ENCODE measurements at places on chromosomes 7 and 10.

GRCh38 chr10:5555881-5556280 lies 31.1 kb downstream of the CALML3 start:
- H3K27me3 ChIP-seq, result peaks cover 2% of the 10 kb centered on the region
- no peak overlapping the region for H3K4me3 ChIP-seq
- H3K36me3 ChIP-seq, result no peaks in the 10 kb centered on the region
- H3K27ac ChIP-seq, result no peak overlapping the region

- peaks cover 6% of the 10 kb centered on the region for H3K27me3 ChIP-seq
- DNase-seq, result no peak
- no peaks in the 10 kb centered on the region for H3K36me3 ChIP-seq
Observed at GRCh38 chr10:78783753-78784152, 285.0 kb upstream of the ZMIZ1 start.

DNA sequence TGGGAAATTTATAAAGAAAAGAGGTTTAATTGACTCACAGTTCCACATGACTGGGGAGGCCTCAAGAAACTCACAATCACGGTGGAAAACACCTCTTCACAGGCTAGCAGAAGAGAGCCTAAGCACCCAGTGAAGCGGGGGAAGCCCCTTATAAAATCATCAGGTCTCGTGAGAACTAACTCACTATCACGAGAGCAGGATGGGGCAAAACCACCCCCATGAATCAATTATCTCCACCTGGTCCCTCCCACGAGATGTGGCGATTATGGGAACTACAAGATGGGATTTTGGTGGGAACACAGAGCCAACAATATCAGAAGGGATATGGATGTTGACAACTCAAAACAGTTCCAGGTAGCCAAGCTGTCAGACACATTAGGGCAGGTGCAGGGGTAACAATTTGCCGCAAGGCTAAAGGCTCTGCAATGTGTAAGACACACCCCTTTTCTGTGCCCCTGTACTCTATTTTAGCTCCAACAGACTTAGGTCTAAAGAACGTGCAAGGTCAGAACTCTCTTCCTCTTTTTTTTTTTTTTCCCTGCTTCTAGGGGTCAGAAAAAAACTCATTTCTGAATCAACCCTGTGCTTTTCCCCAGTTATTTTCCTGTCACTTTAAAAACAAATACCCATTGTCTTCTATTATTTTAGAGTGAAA lies 30.7 kb upstream of the RBM20 start:
- no peaks in the 10 kb centered on the region for H3K27me3 ChIP-seq
- no peak overlapping the region for H3K4me3 ChIP-seq
- peak; percentile 68 for DNase-seq
- peaks cover 62% of the 10 kb centered on the region for H3K4me1 ChIP-seq

- no peak overlapping the region for H3K27ac ChIP-seq
- H3K4me3 ChIP-seq, result no peak overlapping the region
- H3K36me3 ChIP-seq, result no peaks in the 10 kb centered on the region
- no peak for DNase-seq
Observed at GRCh38 chr7:35380739-35381224, 126.9 kb upstream of the TBX20 start.

GRCh38 chr10:132536241-132536876 lies 1.2 kb upstream of the INPP5A start:
- H3K27ac ChIP-seq, result no peak overlapping the region
- peak overlapping the region; percentile 68 for H3K4me3 ChIP-seq
- peaks cover 2% of the 10 kb centered on the region for H3K36me3 ChIP-seq
- H3K27me3 ChIP-seq, result no peaks in the 10 kb centered on the region

- peaks cover 71% of the 10 kb centered on the region for H3K4me1 ChIP-seq
- peak overlapping the region; percentile 17 for H3K4me3 ChIP-seq
- DNase-seq, result no peak
- H3K36me3 ChIP-seq, result no peaks in the 10 kb centered on the region
Observed at GRCh38 chr10:110413903-110414547, 83.7 kb upstream of the DUSP5 start.

DNA sequence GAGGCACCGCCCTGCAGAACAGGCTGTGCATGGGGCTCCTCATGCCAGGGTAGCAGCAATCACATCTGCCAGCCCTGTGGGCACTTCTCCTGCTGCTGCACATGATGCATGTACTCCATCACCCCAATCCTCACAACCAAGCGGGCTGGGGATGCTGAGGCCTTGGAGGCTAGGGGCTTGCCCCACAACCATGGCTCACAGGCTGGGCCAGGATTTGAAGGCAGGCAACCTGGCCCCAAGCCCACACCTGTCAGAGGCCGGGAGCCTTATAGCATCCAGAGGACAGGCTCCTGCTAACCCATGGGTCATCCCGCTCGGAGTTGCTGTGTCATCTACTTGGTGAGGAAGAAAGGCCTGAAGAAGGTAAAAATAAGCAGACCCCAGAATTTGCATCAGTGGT lies 2.2 kb downstream of the POLM start:
- H3K4me1 ChIP-seq, result peaks cover 38% of the 10 kb centered on the region
- H3K27ac ChIP-seq, result no peak overlapping the region
- H3K4me3 ChIP-seq, result no peak overlapping the region
- H3K27me3 ChIP-seq, result no peaks in the 10 kb centered on the region
- no peak for DNase-seq
- H3K36me3 ChIP-seq, result peaks cover 43% of the 10 kb centered on the region

GRCh38 chr10:32959006-32959920 lies 1.2 kb upstream of the ITGB1 start:
- no peaks in the 10 kb centered on the region for H3K36me3 ChIP-seq
- peaks cover 34% of the 10 kb centered on the region for H3K4me1 ChIP-seq
- H3K27me3 ChIP-seq, result peaks cover 10% of the 10 kb centered on the region

GRCh38 chr7:5218564-5219360 lies 28.7 kb downstream of the WIPI2 start:
- H3K27me3 ChIP-seq, result no peaks in the 10 kb centered on the region
- no peak overlapping the region for H3K4me3 ChIP-seq
- H3K36me3 ChIP-seq, result peaks cover 44% of the 10 kb centered on the region
- no peaks in the 10 kb centered on the region for H3K4me1 ChIP-seq

GRCh38 chr10:79320316-79320715 lies 27.0 kb upstream of the PPIF start:
- H3K27ac ChIP-seq, result no peak overlapping the region
- H3K4me1 ChIP-seq, result peaks cover 92% of the 10 kb centered on the region
- peaks cover 3% of the 10 kb centered on the region for H3K36me3 ChIP-seq
- no peak overlapping the region for H3K4me3 ChIP-seq

DNA sequence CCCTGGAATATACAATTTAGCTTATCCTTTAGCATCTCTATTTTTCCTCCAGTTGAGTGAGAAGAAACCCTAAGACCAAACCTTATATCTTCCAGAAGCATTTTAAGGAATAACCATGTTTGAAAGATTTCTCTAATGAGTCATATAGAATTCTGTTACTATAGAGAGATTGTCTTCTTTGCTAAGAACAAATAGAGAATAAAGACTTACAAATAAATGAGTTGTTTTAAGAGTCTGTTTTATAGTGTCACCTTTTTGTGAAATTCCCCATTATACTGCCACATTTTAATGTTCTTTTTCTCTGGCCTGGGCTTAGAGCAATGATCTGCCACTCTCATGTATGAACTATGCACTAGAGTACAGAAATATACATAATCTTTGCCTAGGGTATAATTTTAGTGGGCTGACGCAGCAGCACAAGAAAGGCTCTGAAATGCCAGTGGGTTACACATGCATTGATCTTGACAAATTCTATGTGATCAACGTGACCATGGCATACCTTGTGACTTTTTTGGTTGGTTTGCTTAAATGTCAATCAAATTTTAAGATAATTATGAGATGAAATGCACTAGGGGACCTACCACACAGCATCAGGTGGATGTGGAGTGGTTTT lies 145.1 kb upstream of the MKLN1 start:
- no peaks in the 10 kb centered on the region for H3K36me3 ChIP-seq
- H3K4me3 ChIP-seq, result no peak overlapping the region
- no peak for DNase-seq
- peak overlapping the region; percentile 63 for H3K27ac ChIP-seq
- H3K27me3 ChIP-seq, result no peaks in the 10 kb centered on the region

DNA sequence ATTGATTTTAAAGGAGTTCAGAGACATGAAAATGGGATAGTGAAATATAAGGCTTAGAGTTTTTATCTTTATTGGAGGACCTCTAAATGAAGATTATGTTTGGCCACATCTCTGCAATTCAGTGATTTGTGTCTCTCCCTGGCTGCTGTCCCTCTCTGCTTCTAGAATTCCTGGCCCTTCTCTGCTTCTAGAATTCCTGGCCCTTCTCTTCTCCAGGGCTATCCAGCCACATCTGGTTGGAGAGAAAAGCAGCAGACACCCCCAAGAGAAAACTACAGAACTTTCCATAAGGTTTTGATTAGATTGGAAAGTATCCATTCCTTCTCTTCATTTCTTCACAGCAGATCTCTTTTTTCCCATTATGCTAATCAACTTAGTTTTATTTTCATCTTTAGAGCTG lies 135.5 kb downstream of the NPY start:
- H3K27me3 ChIP-seq, result peaks cover 5% of the 10 kb centered on the region
- no peak for DNase-seq
- H3K27ac ChIP-seq, result no peak overlapping the region
- no peak overlapping the region for H3K4me3 ChIP-seq

DNA sequence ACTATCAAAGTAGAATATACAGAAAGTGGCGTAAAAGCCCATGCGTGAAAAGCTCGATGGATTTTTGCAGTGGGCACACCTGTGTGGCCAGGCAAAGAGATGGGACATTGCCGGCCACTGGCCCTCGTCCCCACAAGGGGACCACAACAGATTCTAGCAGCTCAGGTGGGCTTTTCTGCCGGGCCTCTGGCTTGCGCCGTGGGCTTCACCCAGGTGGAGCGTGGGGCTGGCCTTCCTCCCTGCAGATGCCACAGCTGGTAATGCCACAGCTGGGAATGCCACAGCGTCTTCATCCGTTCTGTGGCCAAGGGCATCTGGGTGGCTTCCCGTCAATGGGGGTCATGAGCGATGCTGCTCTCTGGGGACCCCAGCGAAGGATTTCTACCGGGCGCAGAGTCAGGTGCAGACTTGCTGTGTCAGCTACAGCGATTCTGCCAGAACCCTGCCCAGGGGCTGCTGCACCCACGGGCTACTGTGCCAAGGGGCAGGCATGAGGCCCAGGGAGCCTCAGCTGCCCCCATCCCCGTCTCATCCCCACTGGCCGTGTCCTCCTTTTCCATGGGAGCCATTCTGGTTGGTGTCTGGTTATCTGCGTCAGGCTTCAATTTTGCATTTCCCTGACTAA lies 52.5 kb upstream of the NKX6-2 start:
- peaks cover 4% of the 10 kb centered on the region for H3K27me3 ChIP-seq
- DNase-seq, result no peak
- H3K27ac ChIP-seq, result no peak overlapping the region
- H3K4me3 ChIP-seq, result no peak overlapping the region

GRCh38 chr7:49341849-49342248 lies 417.5 kb downstream of the CDC14C start:
- no peak overlapping the region for H3K4me3 ChIP-seq
- no peaks in the 10 kb centered on the region for H3K4me1 ChIP-seq
- no peak overlapping the region for H3K27ac ChIP-seq
- no peak for DNase-seq

DNA sequence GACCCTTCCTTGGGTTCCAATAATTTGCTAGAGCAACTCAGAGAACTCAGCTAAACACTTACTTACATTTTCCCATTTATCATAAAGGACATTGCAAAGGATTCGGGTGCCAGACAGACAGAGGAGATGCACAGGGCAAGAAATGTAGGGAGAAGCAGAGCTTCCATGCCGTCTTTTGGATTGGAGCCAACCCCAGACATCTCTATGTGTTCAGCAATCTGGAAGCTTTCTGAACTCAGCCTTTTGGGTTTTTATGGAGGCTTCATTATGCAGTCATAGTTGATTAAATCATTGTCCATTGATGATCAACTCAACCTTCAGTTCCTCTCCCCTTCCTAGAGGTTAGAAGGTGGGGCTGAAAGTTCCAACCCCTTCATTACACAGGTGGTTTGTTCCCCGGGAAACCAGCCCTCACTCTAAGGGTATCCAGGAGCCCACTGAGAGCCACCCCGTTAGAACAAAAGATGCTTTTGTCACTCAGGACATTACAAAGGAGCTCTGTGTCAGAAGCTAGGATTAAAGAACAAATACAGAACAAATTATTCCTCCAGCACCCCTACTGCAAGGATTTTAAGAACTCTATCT lies 211.9 kb upstream of the VSTM2A start:
- H3K27ac ChIP-seq, result no peak overlapping the region
- DNase-seq, result no peak
- no peaks in the 10 kb centered on the region for H3K36me3 ChIP-seq

GRCh38 chr10:80917636-80918035 lies 379.9 kb downstream of the SH2D4B start:
- no peak for DNase-seq
- H3K36me3 ChIP-seq, result no peaks in the 10 kb centered on the region
- H3K4me3 ChIP-seq, result no peak overlapping the region

- H3K27ac ChIP-seq, result no peak overlapping the region
- no peaks in the 10 kb centered on the region for H3K4me1 ChIP-seq
- H3K36me3 ChIP-seq, result no peaks in the 10 kb centered on the region
- no peaks in the 10 kb centered on the region for H3K27me3 ChIP-seq
- DNase-seq, result no peak
Observed at GRCh38 chr7:30511494-30511893, 6.9 kb upstream of the GGCT start.

DNA sequence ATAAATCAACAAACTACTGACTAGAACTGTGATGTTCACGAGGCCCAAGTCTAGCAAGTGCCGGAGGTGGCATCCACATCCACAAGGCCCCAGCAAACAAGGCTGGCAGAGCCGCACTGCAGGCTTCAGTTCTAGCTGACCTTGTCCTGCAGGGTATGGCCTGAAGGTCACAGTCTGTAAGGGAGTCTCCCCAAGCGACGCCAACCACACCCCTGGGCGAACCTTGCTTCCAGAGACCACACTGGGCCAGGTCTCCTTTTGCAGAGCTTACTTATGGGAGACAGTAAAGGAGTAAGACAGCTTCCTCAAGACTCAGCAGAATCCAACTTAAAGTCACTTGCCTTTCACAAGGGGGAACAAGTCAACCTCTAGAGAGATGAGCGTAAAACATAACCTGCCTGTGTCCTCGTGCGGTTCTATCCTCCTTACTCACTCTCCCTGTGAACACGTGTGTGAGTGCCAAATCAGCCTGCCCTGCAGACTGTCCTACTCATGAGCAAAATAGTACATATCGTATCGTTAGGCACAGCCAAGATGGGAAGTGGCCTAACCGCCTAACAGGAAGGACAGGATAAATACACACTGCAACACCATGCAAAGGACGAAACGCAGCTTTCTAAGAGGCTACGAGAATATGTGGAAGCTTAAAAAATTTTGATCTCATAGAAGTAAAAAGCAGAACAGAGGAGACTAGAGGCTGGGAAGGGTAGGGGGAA lies 22.7 kb downstream of the FAM53B start:
- H3K4me3 ChIP-seq, result no peak overlapping the region
- H3K27me3 ChIP-seq, result peaks cover 1% of the 10 kb centered on the region
- DNase-seq, result peak; percentile 51
- H3K27ac ChIP-seq, result peak overlapping the region; percentile 67

All from activated CD4-positive, alpha-beta T cell treated with anti-CD3 and anti-CD28 coated beads for 36 hours (primary cell).